Lung microvascular endothelial cell (primary cell): ENCODE measurements at places on chromosomes 12 and 14.

DNA sequence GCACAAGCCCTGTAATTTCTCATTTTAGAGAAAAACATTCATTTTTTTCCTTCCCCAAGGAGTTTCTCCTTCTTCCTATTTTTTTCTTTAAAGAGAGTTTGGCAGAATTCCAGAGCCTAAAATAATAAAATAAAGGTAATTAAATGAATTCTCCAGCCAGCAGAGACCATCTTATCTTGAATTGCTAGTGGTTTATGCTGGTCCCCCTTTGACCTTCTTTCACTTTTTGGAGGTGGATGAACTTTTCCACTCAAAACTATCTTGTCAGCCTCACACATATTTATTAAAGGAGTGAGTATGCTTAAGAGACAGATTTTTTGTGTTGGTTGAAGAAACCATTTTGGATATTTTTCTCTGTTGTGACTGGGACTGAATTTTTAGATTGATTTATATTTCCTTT is 47.6 kb downstream of the ADIPOR2 start:
- DNase-seq, result no peak

GRCh38 chr14:74089251-74090020 is 4.7 kb downstream of the LIN52 start:
- DNase-seq, result no peak

DNA sequence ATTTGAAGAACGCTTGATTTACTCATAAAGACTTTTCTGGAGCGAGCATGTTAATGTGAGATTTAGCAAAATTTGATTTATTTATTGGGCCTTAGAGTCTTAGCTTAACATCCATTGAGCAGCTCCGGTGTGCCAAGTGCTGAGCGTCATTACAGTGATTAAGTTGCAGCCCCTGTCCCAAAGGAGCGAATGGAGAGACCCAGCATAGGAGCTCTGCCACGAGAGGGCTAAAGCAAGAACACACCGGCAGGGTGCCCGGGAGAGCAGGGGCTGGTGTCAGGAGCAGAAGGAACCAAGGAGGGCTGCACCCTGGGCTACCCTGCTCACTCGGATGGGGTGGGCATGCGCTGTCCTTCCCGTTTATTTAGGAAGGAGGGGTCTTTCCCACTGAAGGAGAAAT is 50.6 kb downstream of the PPP2R5C start:
- no peak for DNase-seq

- peak; percentile 46 for DNase-seq
These were observed 1.1 kb upstream of the RPL41 start for GRCh38 chr12:56115329-56115728.

GRCh38 chr14:65213316-65213715 is 111.0 kb upstream of the MAX start:
- DNase-seq, result no peak
